ENCODE measurements at places on chromosomes 6 and 20.

GRCh38 chr20:19251958-19252357, 39.5 kb downstream of the SLC24A3 start:
- no peak for DNase-seq

DNA sequence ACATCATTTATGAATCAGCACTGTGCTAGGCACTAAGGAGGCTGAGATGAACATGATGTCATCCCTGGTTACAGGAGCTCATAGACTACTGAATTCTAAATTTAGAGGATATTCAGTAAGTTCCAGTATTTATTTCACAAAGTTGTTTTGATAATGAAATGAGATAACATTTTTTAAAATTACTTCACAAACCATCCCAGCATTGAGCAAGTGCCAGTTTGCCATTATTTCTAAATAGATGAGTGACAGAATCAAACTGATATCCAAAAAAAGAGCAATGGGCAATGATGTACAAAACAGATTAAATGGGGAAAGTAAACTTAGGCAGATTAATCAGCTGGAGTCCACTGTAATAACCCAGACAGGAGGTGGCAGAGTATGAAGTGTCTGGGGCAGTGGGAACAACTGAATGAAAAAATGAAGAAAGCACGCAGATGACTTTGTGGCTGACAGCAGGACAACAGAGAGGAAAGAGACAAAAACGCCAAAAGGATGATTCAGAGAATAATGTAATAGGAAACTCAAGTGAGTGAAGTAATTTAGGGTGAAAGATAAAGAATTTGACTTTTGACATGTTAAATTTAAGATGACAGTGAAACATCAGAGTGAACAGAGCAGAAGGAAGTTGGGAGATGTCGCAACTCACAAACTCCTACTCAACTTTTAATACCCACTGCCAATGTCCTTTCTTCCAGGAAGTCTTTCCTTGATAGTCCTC, 70.2 kb downstream of the RCAN2 start:
- no peak for DNase-seq

DNA sequence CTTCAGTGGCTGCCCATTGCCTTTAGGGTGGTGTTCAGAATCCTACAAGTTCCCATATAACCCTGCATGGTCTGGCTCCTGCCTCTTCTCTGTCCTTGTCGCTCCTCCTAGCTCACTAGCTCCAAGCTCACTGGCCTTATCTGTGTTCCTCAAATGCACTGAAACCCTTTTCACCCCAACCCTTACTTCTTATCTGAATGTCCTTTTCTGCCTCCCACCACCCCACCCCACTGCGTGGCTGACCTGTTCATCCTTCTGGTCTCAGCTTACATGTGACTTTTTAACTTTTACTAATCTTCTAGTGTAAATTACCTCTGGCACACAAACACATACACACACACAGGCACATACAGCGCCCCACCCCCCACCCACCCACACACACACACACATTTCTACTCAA, 41.0 kb upstream of the GLP1R start:
- DNase-seq, result no peak

GRCh38 chr20:57474816-57475215, 50.1 kb downstream of the CTCFL start:
- no peak for DNase-seq

GRCh38 chr6:9039258-9039657, 603.9 kb upstream of the SLC35B3 start:
- DNase-seq, result no peak

- DNase-seq, result no peak
Measured at GRCh38 chr6:41717392-41717736, 18.0 kb downstream of the TFEB start.

DNA sequence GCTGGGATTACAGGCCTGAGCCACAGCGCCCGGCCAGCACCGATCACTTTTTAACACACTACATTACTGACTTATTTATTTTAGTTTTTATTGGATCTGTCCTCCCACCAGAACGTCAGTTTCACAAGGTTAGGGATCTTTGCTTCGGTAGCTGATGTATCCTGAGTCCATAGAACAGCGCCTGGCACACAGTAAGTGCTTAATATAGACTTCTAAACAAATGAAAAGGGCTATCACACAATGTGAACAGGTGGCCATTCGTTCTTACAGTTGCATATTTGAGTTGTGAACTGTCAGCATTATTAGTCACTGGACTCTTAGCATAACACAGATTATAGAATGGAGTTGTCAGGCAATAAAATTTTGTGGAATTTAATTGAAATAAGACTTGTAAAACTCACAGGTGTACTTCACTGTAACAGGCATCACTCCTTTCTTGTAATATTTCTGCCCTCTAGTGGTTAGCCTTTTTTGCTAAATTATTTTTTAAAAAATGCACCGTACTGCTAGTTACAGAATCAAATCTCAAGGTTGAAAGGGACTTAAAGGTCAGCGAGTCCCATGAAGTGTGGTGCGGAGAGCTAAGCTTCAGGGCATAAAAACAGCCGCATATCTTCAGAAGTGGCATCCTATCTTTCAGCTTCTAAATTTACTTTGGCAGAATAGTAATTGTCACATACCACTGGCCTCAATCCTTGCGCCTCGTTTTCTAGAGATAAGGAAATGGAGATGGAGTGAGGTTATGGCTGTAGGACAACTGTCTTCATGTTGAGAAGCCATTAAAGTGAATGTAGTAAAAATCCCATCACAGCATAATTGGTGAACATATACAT, 3.4 kb upstream of the TBC1D7 start:
- no peak for DNase-seq

GRCh38 chr20:56433221-56433879, 21.3 kb downstream of the CASS4 start:
- DNase-seq, result no peak

DNA sequence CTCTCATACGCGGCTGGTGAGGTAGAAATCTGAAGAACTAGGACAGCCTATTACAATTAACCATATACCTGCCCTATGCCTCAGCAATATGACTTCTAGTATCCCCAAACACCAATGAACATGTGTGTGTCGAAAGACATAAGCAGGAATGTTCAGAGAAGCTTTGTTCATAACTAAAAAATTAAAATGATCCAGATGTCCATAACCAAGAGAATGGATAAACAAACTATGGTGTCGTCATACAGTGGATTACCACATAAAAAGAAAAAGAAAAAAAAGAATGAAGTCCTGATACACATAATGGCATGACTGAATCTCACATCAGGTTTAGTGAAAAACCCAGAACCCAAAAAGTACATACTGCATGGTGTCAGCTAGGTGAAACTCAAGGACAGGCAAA, 73.9 kb downstream of the MDN1 start:
- DNase-seq, result no peak
